ENCODE measurements at places on chromosomes 1 and 21.

- DNase-seq = no peak
These were observed 39.9 kb downstream of the SIPA1L2 start for GRCh38 chr1:232589812-232590743.

GRCh38 chr1:66598670-66599069 lies 64.7 kb downstream of the SGIP1 start:
- no peak for DNase-seq

GRCh38 chr1:92698932-92699331 lies 86.0 kb downstream of the EVI5 start:
- no peak for DNase-seq

DNA sequence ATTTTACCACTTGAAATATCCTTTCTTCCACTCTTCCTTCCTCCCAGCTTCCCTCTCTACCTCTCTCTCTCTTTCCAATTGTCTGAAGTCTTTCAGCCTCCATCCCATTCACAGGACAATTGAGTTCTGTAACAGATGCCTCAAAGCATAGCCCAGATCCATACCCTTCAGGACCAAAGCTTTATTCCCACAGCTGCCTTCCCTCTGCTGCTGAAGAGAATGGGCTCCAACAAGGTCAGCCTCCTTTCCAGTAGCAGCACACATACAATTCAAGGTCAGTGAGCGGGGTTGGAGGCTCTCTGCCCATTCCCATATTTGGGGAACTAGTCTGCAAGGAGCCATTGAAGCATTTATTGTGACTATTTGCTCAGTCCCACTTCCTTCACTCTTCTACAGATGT lies 179.9 kb downstream of the DPYD start:
- DNase-seq = no peak
